ENCODE measurements at places on chromosomes 2 and 18.

DNA sequence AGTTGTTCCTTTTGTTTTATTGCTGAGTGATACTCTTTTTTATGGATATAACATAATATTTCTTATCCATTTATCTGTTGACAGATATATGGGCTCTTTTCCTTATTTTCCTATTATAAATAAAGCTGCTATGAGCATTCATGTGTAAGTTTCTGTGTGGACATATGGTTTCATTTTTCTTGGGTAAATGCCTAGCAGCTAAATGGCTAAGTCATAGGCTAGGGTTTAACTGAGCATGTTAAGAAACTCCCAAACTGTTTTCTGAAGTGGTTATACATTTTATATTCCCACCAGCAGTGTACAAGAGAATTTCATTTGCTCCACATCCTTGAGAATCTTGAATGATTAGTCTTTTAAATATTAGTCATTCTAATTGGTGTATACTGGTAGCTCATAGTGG, 786.6 kb upstream of the CDH2 start:
- DNase-seq: no peak

GRCh38 chr2:71143782-71144181, 13.3 kb downstream of the MPHOSPH10 start:
- no peak for DNase-seq

DNA sequence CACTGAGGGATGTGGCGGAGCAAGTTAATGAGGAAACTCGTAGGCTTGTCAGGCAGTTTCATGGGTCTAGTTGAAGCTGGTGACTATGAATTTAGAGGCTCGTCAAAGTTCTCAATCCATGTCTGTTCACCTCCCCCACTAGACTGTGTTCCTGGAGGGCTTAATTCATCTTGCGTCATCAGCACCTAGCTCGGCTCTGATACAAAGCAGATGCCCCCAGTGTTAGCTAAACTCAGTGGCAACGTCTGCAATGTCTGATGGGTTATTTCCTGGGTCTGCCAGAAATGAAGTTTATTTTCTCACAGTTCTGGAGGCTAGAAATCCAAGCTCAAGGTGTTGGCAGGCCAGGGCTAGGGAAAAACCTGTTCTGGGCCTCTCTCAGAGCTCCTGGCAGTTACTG, 140.6 kb downstream of the PID1 start:
- no peak for DNase-seq

- DNase-seq: no peak
Observed at GRCh38 chr2:110897966-110898365, 165.6 kb downstream of the ACOXL start.

DNA sequence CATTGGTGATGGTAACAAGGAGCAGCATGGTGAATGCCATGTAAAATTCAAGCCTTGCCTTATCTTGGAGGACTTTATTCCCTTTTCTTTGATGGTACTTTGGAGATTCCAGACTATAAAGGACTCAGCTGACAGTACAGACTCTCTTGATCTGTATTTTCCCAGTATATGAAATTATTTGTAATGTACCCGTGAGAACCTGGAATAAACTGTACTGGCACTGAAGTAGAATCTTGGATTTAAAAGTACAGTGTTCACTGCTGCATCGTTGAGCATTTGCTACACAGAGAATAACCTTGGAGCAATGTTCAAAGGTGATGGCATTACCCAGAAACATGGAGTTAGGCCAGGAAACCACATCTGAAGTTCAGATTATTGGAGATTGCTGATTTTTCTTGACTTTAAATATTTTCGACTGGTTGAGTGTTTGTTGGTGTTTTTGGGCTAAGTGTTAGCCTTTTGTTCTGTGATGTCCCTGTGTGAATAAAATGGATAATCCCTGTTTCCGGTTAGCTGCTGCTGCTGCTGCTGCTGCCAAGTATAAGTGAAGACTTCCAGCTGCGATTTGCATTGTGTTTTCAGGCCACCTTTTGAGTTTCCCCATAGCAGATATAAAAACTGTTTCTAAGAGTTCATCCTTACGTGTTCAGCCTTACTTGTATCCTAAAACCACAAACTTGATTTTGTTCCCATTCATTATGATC, 122.0 kb downstream of the SPTBN1 start:
- DNase-seq: no peak

GRCh38 chr2:70959851-70960832, 18.3 kb upstream of the ANKRD53 start:
- no peak for DNase-seq

- no peak for DNase-seq
Observed at GRCh38 chr2:64945973-64946768, 43.0 kb upstream of the SLC1A4 start.

- peak; percentile 1 for DNase-seq
Observed at GRCh38 chr2:155054712-155055111, 356.2 kb downstream of the KCNJ3 start.

Measured in iPS DF 6.9 (cell line).